Stimulated activated CD4-positive, alpha-beta T cell treated with anti-CD3 and anti-CD28 coated beads, Interleukin-1b, Interleukin-23, amount 100 ng/mL, for 4 hours (primary cell): ENCODE measurements at places on chromosomes 5 and 9.

- no peak for DNase-seq
These were observed 148.3 kb upstream of the GHR start for GRCh38 chr5:42274913-42275312.

DNA sequence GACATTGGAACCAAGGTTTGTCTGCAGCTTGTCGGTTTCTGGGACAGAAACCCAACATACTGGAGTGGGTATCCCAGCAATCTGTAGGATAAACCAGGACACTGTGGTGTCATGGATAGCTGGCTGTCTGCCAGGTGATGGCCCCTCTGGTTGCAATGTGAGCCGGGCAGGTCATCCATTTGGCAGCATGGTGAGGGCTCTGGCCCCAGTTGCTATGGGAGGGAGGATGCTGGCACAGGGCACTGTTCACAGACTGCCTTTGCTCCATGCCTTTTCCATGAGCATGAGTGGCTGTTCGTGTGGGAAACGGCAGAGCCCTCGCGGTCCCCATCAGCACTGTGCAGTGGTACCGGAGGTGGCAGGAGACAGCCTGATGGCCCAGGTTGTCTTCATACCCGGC, 6.4 kb downstream of the S1PR3 start:
- no peak for DNase-seq

GRCh38 chr9:37978983-37979382, 75.1 kb upstream of the SLC25A51 start:
- DNase-seq = no peak

GRCh38 chr9:133445293-133445969, 14.3 kb upstream of the CACFD1 start:
- no peak for DNase-seq

DNA sequence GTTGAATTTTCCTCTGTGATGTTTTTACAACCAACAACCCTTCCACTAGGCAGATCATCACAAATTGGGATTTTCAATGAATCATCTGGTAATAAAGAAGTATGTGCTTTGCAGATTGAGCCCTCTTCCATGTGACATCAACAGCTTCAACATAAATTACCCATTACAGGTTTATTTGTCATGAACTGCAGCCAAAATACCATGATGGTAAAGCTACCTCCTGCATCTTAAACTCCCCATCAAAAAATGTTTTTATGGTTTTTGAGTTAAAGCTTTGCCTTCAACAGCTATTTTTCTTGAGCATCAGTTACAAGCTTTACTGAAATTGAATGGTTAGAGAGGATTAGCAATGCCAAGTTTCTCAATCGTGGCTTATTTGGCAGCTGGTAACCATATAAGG, 211.4 kb upstream of the TUSC1 start:
- no peak for DNase-seq

GRCh38 chr5:171495122-171495700, 75.8 kb downstream of the FGF18 start:
- no peak for DNase-seq

DNA sequence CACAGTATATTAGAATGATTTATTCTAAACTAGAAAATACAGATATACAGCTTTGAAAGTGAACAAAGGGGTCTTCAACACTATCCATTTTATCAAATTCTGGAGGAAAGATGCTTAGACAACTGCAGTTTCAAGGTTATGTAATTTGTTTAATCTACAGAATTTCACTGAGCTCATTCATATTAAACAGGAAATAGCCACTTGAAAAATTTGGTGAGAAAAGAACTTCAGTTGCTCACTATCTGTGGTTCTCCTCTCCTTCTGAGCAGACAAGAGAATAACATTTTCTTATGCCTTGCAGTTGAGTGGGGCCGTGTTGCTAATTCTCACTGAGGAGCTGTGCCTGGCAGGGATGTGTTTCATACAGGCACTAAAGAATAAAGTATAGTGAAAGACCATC, 1428.2 kb downstream of the CDH12 start:
- DNase-seq = no peak

DNA sequence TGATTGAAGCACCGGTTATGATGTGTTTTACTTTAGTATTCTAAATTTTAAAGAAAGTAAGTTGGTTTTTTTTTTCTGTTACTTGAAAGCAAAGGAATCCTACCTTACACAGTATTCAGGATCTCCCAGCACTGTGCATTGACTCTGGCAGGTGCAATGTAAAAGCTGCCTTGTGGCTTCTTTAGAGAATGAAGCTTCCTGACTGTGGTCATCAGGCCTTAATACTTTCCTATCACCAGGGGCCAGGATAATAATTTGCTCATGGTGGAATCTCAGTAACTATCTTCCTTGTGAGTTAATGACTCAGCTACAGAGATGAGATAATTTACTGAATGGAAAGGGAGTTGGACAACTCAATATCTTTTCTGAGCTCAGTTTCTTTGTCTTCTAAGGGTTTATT, 435.5 kb upstream of the ZNF608 start:
- DNase-seq = no peak

DNA sequence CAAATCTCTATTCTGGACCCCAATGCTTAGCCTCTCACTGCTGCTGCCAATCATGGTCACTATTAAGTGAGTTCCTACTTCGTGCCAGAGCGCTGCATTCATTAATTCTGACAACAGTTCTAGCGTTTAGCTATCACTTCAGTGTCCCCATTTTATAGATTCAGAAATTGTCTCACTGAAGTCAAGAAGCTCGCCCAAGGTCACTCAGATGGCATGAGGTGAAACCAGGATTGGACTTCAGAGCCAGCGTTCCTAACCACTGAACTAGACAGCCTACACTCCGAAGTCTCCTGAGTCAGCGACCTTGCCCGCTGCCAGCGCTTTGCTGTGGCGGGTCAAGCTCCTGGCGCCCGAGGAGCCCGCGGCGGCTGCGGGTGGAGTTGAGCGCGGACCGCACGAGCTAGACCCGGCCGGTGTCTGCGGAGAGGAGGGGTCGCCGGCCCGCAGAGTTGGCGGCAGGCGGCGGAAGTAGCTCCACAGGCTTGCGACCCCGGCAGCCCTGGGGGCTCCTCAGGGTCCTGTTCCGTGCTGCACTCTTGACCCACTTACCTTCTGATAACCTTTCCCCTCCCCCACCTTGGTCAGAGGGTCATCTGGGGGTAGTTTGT, 2.1 kb upstream of the GABRB2 start:
- DNase-seq = no peak

DNA sequence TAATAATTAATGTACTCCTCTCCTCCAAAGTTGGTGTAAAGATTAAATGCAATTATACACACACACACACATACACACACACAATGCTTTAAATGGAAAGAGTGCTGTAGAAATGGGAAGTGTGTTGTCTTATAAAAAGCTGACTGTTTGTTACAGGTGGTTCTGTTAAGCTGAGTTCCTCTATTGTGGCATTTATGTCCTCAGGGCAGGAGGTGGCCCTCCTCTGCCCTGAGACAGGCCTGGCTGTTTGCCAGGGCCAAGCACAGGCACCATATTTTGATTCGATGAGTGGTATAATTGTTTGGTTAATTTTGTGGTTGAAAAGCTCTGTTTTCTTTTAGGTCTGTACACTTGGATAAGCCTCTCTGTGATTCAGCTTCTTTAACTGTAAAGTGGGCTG, 573.9 kb downstream of the KIF4B start:
- no peak for DNase-seq
